Activated T-cell treated with anti-CD3 and anti-CD28 coated beads, Interleukin-2, amount 50 U/mL, for 72 hours (primary cell): ENCODE measurements at places on chromosomes 12 and 14. TPM values are rescaled to one million over a fixed set of nuclear protein-coding genes. Genes with fewer than 3 reads are reported as not detected.
A peak's percentile ranks its signal among the peaks of the same experiment; 100 is the strongest.

DNA sequence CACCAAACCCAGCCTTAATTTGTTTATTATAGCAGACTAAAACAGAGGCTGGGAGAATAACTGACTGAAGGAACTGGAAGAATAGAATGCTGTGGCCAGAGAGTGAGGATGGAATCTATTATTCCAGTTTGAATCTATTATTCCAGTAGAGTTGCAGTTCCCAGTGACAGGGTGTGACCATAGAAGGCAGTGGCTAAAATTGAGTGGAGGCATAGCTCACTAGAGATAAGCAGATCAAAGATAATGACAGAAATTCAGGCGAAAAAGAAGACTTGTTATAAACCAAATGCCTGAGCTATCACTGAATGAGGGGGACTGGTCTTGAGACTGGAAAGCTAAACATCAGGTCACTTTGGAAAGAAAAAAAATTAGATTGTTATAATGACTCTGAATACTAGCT, 26.0 kb upstream of the SNX6 start:
- DNase-seq, result no peak

GRCh38 chr12:26851031-26851809, 18.2 kb upstream of the ITPR2 start:
- no peak for DNase-seq

- no peak for DNase-seq
Observed at GRCh38 chr14:72549026-72549425, 344.9 kb downstream of the DPF3 start.

DNA sequence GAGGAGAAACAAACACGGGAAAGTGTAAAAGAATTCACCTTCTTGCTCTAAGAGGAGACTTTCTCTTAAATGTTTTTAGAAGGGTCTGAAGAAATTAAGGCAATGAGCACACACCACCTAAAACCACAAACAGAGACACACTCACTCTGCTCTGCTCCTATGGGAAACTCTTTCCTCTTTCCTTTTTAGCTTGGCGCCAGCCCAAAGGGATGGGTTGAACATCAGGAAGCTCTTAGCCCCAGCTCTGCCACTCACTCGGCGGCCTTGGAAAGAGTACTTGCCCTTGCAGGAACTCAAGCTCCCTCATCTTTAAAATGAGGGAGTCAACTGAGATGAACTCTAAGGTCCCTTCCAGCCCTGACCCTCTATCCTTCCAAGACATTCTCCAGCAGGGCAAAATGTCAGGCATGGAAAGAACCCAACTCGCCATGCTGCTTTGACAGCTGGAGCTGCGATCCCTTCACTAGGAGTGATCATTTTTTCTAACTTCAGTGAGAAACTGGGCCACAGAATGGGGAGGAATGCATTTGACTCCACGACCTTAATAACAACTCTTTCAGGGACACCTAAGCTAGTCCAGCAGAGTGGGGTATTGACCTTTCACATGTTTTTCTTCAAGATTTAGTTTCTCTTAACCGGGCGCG, 980 bp upstream of the RNASE8 start:
- no peak for DNase-seq

DNA sequence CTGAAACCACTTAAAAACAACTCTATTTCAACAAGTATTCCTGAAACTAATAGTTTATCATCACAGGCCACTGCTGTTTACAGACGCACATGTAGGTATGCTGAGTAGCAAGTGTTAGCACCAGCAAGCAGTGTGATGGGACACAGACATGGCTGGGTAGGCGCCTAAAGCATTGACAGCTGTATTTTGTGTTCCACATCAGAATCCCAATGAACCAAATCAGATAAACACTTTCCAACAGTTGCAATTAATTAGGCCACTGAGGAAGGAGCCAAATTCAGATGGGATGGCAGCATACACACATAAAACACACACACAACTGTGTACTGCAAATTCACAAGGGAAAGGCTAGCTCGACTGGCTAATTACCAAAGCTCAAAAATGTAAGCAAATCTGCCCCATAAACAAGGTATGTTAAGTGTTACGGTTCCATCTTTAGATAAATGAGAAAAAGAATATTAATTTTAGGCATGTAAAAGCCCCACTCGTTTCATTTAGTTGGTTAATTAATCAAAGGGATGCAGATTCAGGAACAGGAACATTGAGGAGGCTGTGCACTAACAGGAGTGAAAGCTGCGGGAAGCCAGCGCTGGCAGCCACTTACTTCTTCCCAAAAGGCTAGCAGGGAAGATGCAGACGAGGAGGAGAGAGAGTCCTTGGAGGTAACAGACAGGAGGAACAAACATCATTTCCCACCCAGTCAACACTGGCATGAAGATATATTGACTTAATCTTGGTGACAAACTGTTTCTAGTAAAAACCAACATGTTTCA, 33.4 kb downstream of the AMN start:
- no peak for DNase-seq

DNA sequence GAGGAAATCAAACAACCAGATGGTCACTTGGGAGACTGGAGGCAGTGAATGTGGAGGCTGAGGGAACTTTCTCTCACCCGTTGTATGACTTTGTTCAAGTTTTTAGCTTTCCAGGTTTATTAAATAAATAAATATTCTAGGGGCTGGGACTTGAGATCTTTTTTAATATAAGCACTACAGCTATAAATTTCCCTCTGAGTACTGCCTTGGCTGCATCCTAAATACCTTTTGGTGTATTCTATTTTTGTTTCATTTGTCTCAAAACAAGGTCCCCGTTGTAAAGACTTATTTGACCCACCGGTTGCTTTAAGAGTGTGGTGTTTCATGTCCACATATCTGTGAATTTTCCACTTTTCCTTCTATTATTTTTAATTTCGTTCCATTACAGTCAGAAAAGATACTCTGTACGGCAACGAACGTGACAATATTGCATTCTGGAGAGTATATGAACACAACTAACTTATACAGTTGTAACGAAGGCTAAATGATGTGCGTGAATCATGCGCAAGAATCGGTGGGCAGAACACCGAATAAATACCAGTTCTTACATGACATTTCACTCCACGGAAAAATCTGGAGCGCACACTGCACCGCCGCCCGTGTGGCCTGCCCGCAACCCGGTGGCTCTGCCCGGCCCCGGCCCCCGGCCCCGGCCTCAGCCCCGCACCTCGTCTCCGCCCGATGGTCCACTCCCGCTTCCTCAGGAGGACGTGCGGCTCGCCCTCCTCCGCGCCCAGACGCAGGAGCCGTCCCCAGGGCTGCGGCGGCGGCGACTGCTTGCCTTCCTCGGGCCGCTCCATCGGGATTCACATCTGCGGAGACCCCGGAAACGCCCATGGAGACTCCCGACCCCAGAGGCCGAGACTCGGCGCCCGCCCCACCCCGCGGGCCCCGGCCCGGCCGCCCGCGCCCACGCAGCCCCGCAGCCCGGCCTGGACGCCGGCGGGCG, 602 bp downstream of the CHFR start:
- peak; percentile 37 for DNase-seq

GRCh38 chr12:84397846-84398245, 514.8 kb downstream of the SLC6A15 start:
- no peak for DNase-seq

GRCh38 chr12:131133015-131133905, 179.6 kb downstream of the ADGRD1 start:
- DNase-seq, result no peak

GRCh38 chr14:89775946-89776345, 178.6 kb downstream of the EFCAB11 start:
- no peak for DNase-seq

GRCh38 chr12:132783917-132784531, 22.4 kb upstream of the ANKLE2 start:
- DNase-seq, result no peak

CISTR gene
- not detected for total RNA-seq

PTGER2 gene
- total RNA-seq, result 9.6 TPM

FSCB gene
- not detected for total RNA-seq

GPR137C gene
- total RNA-seq, result 0.12 TPM

HELB gene
- 31.9 TPM for total RNA-seq

DBX2 gene
- total RNA-seq, result not detected

TAS2R42 gene
- total RNA-seq, result not detected

DYNLL1 gene
- 115 TPM for total RNA-seq

SRGAP1 gene
- total RNA-seq, result 0.19 TPM
